ENCODE measurements at places on chromosomes 5 and 9. TPM values are rescaled to one million over a fixed set of nuclear protein-coding genes. Genes with fewer than 3 reads are reported as not detected.

- H3K4me1 ChIP-seq = no peaks in the 10 kb centered on the region
- H3K27ac ChIP-seq = no peak overlapping the region
- no peaks in the 10 kb centered on the region for H3K27me3 ChIP-seq
- H3K4me3 ChIP-seq = no peak overlapping the region
- DNase-seq = no peak
These were observed 102.6 kb downstream of the TMEM232 start for GRCh38 chr5:110623874-110624273.

DNA sequence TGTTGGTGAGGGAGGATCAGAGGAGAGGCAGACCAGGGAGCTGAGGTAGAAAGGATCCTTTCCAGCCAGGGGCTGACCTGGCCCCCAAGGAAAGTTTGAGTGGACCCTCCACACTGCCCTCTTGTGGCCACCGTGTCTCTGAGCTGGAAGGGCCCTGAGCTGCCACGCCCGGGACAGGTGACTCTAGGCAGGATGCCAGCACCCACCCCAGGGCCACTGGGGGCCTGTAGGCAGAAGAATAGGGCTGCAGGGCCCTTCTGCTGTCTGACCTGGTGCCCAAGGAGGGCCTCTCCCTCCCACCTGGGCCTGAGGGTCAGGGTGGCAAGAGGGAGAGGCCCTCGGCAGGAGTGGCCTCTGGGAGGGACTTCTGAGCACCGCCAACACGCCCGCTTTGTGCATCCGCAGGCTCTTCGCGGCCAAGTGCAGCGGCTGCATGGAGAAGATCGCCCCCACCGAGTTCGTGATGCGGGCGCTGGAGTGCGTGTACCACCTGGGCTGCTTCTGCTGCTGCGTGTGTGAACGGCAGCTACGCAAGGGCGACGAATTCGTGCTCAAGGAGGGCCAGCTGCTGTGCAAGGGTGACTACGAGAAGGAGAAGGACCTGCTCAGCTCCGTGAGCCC is 76.8 kb downstream of the LMX1B start:
- no peaks in the 10 kb centered on the region for H3K27me3 ChIP-seq
- no peak overlapping the region for H3K27ac ChIP-seq
- H3K4me3 ChIP-seq = no peak overlapping the region
- DNase-seq = peak; percentile 69
- no peaks in the 10 kb centered on the region for H3K4me1 ChIP-seq

DNA sequence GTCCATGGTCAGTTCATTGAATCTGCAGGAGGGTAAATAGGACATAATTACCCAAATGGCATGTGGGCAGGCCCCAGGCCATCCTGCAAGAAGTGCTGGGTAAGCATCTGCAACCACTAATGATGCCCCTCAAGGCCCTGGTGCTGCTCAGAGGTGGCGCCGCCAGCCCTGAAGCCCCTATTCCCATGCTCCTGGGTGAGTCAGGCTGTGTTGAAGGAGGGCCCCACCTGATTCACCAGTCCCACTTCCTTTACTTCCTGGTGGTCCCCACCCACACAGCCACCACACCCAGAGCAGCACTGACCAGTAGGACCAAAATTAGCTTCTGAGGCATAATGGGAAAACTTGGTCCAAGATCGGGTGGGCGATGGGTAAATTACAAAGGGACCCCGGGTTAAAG is 120.4 kb upstream of the SPRY4 start:
- H3K27me3 ChIP-seq = no peaks in the 10 kb centered on the region
- no peaks in the 10 kb centered on the region for H3K36me3 ChIP-seq
- no peak overlapping the region for H3K27ac ChIP-seq
- H3K4me1 ChIP-seq = no peaks in the 10 kb centered on the region

- H3K27me3 ChIP-seq = no peaks in the 10 kb centered on the region
- H3K36me3 ChIP-seq = no peaks in the 10 kb centered on the region
These were observed 459.9 kb upstream of the NMUR2 start for GRCh38 chr5:152864991-152865390.

- no peak for DNase-seq
- peak overlapping the region; percentile 66 for H3K27ac ChIP-seq
- peaks cover 16% of the 10 kb centered on the region for H3K4me1 ChIP-seq
- H3K27me3 ChIP-seq = no peaks in the 10 kb centered on the region
- no peaks in the 10 kb centered on the region for H3K36me3 ChIP-seq
These were observed 84.9 kb downstream of the VAV2 start for GRCh38 chr9:133906932-133907910.

MYORG gene
- 11.9 TPM for total RNA-seq

- peak; percentile 27 for DNase-seq
- no peaks in the 10 kb centered on the region for H3K27me3 ChIP-seq
- H3K27ac ChIP-seq = no peak overlapping the region
- H3K36me3 ChIP-seq = no peaks in the 10 kb centered on the region
- peaks cover 6% of the 10 kb centered on the region for H3K4me1 ChIP-seq
These were observed 233.9 kb upstream of the TBCA start for GRCh38 chr5:78009937-78010527.

SOX30 gene
- total RNA-seq = not detected

DNA sequence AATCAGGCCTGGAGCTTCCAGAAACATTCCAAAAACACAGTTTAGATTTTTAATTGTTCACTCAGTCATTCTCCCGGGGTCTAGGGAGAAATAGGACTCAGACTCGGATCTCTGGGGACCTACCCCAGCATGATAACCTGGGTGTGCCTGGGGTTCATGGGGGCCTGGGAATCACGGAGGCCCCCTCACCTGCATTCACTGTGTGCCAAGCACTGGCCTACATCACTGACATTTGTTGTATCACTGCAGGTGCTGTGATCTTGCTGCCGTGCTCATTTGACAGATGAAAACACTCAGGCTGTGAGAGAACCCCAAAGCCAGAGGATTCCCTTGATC is 22.8 kb upstream of the ZBTB43 start:
- no peak overlapping the region for H3K4me3 ChIP-seq
- no peak overlapping the region for H3K27ac ChIP-seq
- DNase-seq = no peak

DAB2IP gene
- total RNA-seq = 25.2 TPM

All from body of pancreas (tissue), 4 donors.